ENCODE measurements at places on chromosomes 12 and 14. TPM values are rescaled to one million over a fixed set of nuclear protein-coding genes. Genes with fewer than 3 reads are reported as not detected.

DNA sequence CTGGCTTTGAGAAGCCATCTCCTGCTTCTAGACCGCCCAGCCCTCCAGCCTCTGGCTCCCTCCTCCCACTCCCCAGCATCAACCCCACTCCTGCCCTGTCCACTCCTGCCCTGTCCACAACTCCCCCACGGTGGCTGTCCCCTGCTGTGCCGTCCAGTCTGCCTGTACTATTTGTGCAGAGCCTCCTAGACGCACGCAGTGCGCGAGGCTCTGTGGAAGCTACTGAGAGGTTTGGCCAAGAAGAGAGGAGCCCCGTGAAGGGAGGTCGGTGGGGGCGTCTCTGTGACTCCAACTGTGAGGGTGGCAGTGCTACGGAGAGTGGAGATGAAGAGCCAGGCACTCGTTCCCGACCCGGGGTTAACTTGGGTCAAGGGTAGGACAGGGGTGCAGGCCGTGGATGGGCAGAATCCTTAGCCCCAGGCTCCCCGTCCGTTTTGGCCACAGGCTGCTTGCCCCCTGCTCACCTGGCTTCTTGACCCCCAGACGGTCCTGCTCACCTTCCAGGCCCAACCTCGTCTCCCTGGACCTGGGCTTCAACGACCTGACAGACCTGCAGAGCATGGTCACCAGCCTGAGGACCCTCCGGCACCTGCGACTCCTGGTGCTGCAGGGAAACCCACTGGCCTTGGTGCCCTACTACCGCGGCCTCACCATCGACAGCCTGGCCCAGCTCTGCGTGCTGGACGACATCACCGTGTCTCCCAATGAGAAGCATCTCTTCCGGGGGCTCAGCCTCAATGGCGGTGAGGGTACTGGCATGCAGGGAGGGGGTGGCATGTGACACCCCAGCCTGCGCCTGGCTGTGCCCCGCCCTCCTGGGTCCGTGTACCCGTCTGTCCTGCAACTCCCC is 6.9 kb downstream of the LRRC43 start:
- peaks cover 13% of the 10 kb centered on the region for H3K27me3 ChIP-seq
- no peak overlapping the region for H3K4me3 ChIP-seq
- DNase-seq: no peak
- H3K4me1 ChIP-seq: no peaks in the 10 kb centered on the region
- H3K27ac ChIP-seq: no peak overlapping the region

GRCh38 chr14:96362965-96363750 is at the start of the genes ATG2B and GSKIP:
Gene ATG2B (minus strand): TSS chr14:96363341. CDS start chr14:96362976, 365 bp downstream.
Gene GSKIP (plus strand): TSS chr14:96363526. CDS start chr14:96382248, 18,722 bp downstream.
- DNase-seq: peak; percentile 89
- no peaks in the 10 kb centered on the region for H3K36me3 ChIP-seq
- no peaks in the 10 kb centered on the region for H3K27me3 ChIP-seq
- peak within 1 kb of the TSS; percentile 86 for H3K27ac ChIP-seq

- H3K36me3 ChIP-seq: no peaks in the 10 kb centered on the region
- H3K4me3 ChIP-seq: no peak overlapping the region
- DNase-seq: no peak
These were observed 274.2 kb upstream of the E2F7 start for GRCh38 chr12:77339610-77340009.

- H3K27ac ChIP-seq: no peak overlapping the region
- no peak for DNase-seq
- no peaks in the 10 kb centered on the region for H3K36me3 ChIP-seq
- H3K4me1 ChIP-seq: peaks cover 6% of the 10 kb centered on the region
- H3K27me3 ChIP-seq: no peaks in the 10 kb centered on the region
These were observed 67.2 kb downstream of the CCDC88C start for GRCh38 chr14:91350483-91350812.

DNA sequence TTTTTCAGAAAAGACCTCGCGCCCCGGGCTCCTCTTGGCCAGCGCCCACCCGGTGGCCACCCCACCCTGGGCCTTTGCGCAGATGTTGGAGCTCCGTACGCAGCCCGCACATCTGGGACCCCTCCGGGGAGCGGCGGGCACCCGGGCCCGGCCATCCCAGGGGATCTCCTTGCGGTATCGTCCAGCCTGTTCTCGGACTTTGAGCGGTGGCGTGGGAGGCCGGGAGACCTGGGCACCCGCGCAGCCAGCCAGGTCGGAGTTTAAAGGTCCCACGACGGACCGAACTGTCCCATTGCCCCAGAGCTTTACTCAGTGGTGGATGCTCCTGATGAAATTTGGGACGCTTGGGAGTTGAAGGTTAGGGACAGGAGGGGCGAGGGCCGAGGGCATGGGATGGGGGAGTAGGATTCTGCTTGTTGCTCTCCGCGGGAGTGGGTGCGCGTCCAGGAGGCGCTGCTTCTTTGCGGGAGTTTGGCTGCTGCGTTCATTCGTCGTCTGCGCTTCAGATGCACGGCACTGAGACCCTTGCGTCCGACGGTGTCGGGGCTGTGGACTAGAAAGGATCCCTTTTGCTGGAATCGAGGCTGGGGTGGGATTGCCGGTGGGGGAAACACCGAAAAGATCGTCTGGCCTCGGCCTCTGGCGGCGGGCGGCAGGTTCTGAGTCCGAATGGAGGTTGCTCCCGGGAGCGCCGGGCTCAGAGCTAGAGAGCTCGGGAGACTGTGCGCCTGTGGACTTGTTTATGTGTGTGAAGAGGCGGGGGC is 1.4 kb downstream of the NTF3 start:
- H3K4me3 ChIP-seq: peak overlapping the region; percentile 38
- H3K4me1 ChIP-seq: peaks cover 6% of the 10 kb centered on the region
- H3K27ac ChIP-seq: peak overlapping the region; percentile 30
- peaks cover 65% of the 10 kb centered on the region for H3K27me3 ChIP-seq
- no peak for DNase-seq

Gene ESRRB
- not detected for total RNA-seq

Gene SLCO1C1
- 6.1 TPM for total RNA-seq

Gene TXNDC16
- total RNA-seq: 12.1 TPM

Gene KRT4
- not detected for total RNA-seq

Measured in tibial nerve (tissue), 4 donors.